ENCODE measurements at places on chromosomes 12 and 14.

DNA sequence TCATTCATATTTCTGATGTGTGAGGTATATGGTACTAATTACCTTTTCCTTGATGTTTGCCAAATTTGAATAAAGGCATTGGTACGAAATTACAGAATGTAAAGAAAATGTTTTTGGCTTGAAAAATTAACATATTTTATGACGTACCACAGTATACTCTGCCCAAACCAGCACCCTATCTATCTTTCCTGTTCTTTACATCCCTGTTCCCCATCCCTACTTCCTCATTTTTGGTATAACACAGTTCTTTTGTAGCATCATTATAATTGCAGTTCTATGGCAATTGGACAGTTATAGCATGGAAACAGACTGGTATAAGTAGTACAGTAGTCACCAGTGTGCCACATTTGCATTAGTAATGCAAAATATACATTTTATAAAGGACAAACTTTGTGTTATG is 7.0 kb upstream of the CCT2 start:
- no peak for DNase-seq

- no peak for DNase-seq
Measured at GRCh38 chr12:93848523-93849101, 171.4 kb downstream of the CRADD start.

DNA sequence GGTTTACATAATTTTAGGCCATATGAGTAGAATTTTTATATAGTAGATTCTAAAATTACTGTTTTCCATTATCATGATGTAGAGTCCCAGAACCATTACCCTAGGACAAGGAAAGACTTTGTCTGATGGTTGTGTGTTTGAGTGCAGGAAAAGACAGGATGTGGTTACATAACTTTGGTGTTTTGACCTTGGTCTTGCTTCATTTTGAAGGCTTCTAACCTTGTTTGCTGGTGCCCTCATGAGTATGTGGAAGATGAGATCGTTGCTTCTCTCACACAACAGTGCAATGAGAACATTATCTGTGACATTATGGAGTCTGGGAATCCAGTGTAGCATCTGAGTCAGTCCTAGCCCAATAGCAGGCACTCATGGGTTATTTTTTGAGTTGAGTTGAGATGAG is 106.2 kb downstream of the IGF1 start:
- no peak for DNase-seq

GRCh38 chr12:62191491-62192179 is 68.6 kb upstream of the USP15 start:
- DNase-seq, result no peak

DNA sequence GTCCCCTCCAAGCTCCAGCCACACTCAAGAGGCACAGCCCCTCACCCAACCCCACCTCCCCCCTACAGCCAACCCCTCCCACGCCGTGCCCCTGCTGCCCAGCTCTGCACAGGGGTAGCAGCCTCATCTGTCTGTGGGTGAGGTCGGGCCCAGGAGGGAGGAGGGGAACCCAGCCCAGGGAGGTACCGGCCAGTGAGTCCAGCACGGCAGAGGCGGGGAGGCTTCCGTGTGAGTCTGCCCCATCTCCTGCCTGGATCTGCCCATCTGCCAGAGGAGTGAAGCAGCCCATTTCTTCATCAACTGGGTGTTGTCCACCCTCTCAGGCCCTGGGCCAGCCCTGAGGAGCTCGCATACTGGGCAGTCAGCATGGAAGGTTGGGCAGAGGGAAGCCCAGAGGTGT is 54.2 kb downstream of the CCNK start:
- no peak for DNase-seq

- peak; percentile 19 for DNase-seq
Measured at GRCh38 chr14:81464253-81465002, 64.3 kb upstream of the STON2 start.

GRCh38 chr12:26062566-26062965 is 62.3 kb downstream of the BHLHE41 start:
- no peak for DNase-seq

- no peak for DNase-seq
Measured at GRCh38 chr12:68628698-68629097, 18.0 kb downstream of the RAP1B start.

- peak; percentile 1 for DNase-seq
Measured at GRCh38 chr12:91811481-91812287, 334.0 kb downstream of the BTG1 start.

DNA sequence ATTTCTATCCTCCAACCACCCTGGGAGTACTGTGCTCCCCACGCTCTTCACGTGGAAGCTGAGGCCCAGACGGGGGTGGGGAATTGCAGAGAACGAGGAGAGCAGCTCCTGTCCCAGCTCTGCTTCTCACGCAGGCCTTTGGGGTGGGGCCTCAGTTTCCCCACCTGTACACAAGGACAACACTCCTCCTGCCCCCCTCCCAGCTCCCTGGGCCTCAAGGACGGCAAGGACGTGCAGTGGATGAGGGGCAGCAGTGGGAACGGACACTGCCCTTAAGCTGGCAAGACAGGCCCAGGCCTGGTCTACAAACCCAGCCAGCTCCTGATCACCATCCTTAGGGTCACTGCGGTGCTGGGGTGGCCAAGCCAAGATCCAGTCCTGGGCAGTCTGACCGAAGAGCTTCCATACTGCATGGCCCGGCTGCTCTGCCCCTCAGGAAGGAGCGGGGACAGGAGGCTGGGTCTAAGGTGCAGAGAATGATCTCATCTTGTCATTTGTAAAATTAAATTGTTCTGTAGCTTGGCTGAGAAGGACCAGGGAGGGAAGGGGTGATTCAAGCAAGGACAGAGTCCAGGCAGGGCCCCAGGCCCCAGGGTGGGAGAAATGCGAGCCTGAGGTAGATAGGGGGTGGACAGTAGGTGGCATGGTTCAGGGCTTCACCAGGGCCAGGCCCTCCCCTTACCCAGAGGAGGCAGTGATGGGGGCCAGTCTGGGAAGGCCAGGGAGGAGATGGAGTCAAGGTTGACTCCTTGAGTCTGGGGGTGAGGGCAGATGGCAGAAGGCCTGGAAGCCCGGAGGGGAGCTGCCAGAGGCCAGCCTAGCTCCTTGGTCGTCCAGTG is 1.3 kb upstream of the CLBA1 start:
- DNase-seq, result no peak

DNA sequence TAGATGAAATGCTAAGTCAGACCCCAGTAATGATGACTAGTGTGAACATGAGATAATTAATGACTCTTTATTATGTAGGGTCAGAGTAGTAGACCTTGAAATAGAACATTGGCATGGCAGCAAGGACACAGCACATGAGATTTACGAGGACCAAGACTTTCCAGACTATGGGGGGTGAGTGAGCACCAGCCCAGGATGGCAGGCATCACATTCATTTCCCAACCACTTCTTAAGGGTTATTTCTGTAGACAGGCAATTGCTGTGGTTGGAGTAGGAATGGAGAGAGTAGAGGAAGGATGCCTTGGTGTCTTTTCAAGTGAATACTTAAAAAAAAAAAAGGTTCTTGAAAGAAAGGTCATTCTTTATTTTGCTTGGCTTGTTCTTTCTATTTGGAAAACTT is 189.4 kb upstream of the DYRK2 start:
- no peak for DNase-seq

DNA sequence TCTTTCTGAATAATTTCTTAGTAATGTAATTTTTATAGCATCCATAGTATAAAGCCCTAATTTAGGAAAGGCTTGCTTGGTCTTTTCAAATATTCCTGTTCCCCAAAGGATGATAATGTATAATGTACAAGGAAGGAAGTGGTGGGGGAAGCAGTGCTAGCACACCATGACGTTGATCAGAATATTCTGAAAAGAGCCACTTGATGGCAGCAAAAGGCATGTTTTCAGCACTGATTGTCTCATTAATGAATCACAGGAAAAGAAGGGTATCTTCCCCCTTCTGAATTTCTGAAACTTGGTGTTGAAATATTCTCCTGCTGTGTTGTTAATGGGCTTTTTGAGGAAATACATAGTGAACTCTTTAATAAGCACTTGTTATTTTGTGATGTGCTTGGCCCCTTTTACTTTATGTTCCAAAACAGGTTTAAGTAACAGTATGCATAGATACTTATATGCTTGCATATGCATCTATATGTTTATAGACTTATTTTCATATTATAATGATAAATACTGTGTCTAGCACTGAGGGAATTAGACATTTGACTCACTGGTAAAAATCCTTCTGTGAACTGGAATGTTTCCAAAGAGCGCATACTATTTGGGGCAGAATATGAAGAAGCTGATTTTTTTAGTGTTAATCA is 122.0 kb downstream of the TMEM117 start:
- DNase-seq, result no peak

DNA sequence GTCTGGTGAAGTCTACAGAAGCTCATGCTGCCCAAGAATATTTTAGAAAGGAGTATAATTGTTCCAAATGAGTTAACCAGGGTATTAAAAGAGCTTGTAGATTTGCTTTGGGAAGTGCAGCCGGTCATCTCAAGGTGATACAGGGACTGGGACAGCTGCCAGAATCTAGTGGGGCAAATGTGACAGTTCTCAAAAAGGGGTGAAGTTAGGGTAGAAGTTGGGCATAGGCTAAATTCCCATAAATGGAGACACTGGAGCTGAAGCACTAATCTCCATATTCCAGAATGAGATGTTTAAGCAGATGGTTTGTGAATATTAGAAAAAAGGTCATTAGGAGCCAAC is 94.7 kb downstream of the ANO6 start:
- DNase-seq, result no peak

GRCh38 chr12:94157981-94158411 is 9.6 kb downstream of the PLXNC1 start:
- no peak for DNase-seq

DNA sequence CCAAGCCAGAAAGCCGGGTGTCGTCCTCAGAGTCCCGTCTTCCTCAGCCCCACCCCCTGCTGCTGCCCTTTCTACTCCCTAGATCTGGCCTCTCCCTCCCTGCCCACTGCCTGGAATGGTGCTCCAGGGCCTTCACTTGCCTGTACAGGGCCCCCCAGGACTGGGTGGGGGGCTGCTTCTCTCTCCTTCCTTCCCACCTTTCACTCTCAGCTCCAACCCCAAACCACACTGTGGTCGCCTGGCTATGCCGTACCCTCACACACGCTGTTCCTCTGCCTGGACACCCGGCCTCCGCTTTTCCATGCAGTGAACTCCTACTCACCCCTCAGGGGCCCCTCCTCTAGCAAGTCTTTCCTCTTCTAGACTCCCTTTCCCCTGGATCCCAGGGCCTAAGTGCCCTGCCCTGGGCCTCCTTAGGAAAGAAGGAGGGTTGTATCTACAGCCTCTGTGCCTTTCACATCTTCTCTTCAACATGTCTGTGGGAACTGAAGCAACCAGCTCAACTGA is 25.5 kb upstream of the DIO3 start:
- no peak for DNase-seq

DNA sequence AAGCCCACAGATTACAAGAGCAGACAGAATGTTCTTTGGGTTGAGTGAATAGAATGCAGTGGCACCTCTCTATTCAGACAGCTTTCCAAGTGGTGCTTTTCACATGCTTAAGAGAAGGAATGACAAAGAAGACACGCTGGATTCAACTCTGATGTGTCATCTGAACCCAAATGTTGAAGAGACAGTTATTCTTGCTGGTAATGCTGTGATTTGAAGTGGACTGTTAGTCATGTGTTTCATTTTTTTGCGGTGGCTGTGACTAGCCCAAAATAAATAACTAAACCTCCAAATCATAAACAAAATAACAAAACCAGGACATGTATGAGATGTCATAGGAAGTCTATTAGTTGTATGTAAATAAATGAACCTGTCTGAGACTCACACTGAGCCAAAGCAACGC is 391.8 kb upstream of the PRICKLE1 start:
- peak; percentile 11 for DNase-seq

DNA sequence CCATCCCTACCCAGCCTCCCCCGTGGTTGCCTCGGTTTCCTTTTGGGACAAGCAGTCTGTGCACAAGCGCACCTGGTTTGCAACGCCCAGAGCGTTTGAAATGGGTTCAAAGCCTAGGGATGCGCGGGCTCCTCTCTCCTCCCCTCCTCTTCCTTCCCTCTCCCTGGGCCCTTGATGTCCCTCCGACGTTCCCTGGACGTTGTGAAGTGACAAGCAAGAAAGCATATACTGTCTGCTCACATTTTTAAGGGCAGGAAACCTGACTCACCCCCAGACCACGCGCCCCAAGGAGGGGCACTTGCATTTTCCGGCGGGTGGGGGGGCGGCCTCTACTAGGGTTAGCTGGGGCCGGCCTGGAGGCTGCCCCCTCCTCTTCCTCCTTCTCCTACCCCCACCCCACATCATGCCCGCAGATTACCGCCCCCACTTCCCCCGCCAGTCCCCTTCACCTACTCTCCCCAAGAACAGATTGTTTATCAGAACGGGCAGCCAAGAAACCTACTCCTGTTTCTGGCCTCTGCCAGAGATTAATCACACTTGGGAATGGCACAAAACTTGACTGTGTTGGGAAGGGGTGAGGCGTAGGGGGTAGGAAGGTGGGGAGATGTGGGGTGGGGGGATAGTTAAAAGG is 9.5 kb upstream of the IRF2BPL start:
- DNase-seq, result no peak

- no peak for DNase-seq
Measured at GRCh38 chr12:104963757-104964156, 5.7 kb upstream of the SLC41A2 start.

DNA sequence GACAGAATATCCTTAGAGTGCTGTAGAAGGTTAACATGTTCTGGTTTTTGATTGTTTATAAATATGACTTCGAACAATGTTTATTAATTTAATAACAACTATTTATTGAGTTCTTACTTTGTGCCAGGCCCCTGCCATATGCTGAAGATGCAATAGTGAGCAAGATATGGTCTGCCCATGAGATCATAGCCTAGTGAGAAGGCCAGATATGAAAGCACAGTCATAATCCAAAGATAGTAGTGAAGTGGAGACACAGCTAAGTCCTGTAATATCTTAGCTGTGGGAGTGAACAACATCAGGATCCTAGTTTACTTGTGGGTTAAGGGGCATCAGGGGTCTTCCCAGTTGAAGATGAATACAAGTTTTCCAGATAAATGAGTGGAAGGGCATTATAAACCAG is 189.4 kb upstream of the FBXO33 start:
- DNase-seq, result no peak

GRCh38 chr12:41055875-41056577 is 132.1 kb upstream of the PDZRN4 start:
- no peak for DNase-seq

DNA sequence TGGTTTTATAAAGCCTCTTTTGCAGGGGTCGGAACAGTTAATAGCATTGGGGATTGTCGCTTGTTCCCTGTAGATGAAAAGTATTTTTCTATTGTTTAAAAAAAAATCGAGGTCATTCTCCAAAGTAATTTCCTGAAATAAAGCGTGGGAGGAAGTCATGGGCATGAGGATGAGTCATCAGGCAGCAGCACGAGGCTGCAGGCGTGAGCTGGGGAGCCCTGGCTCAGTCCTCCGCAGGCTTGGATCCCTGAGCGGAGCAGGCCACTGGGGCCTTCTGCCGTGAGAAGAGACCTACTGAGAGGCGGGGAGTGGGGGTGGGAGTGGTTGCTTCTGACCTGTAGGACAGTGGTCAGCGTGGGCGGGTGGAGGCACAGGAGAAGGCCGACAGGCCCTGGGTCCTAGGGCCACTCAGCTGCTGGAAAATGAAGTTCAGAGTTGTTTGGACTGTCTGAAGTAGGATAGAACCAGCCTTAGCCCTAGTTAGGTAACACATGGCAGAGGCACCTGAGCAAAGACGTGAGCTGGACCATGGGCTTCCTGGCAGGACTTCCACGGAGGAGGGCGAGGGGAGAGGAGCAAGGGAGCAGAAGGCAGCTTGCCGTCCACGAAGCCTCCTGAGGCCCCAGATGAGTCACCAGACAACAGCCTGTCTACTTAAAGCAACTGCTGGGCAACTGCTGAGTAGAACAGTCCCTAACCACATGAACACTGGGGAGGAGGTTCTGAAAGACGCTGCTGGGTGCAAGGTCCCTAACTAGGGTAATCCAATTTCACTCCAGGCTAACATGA is 21.1 kb upstream of the LGALS3 start:
- DNase-seq, result peak; percentile 90
